Kidney (tissue), 22 donors: ENCODE measurements at places on chromosomes 16 and 17.

GRCh38 chr17:32840241-32840640 is 36.7 kb downstream of the MYO1D start:
- DNase-seq: no peak

GRCh38 chr16:14399378-14400284 is 230.4 kb downstream of the PARN start:
- DNase-seq: peak; percentile 60

DNA sequence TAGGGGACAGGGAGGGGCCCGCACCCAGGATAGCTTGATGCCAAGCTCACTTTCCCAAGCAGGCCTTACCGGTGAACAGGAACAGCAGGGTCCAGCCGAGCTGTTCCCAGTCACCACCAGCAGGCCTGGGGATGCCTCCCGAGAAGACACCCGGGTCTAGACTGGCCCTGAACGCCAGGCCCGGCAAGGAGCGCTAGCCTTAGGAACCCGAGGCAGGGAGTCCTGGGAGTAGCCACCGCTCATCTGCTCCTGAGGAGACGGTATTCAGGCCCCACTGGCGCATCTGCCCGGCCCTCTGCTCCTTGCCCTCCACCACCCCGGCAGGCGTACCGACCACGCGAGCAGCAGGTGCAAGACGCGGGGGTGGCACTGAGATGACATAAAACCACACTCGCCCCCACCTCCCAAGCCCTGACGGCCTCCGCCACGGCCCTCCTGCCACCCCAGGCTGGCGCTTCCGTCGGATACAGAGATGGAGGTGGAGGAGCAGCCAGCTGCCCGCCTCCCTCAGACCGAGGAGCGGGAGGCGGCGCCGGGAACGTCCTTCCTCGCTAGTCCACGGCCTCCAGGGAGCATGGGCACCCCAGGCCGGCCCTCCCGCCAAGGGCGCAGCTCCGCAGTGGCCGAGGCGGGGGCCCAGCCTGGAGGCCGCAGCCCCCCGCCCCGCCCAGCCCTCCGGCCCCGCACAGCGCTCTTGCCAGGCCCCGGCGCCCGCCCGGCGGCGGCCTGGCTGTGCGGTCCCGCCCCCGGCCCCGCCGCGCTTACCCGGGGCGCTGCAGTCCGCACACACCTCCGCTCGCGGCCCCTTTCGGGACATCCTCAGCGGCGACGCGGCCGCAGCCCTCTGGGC is 661 bp downstream of the GIT1 start:
- DNase-seq: peak; percentile 79

- no peak for DNase-seq
Measured at GRCh38 chr16:55367301-55367811, 43.4 kb downstream of the IRX6 start.

GRCh38 chr16:54602666-54603065 is 316.1 kb upstream of the IRX3 start:
- no peak for DNase-seq

- DNase-seq: no peak
Measured at GRCh38 chr17:19750835-19751234, 2.7 kb upstream of the ALDH3A1 start.

DNA sequence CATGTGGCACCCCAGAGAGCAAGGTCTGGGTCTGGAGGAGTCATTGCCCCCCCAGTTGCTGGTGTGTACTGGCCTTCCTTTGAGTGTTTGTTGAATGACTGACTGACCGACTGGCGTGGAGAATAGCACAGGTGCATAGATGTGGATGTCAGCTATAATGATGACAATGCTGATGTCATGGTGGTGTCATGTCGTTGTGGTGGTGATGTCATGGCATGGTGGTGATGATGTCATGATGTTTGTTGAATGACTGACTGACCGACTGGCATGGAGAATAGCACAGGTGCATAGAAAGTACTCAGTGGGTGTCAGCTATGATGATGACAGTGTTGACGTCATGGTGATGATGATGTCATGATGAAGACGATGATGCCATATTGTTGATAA is 22.1 kb downstream of the TMEM114 start:
- DNase-seq: peak; percentile 54

DNA sequence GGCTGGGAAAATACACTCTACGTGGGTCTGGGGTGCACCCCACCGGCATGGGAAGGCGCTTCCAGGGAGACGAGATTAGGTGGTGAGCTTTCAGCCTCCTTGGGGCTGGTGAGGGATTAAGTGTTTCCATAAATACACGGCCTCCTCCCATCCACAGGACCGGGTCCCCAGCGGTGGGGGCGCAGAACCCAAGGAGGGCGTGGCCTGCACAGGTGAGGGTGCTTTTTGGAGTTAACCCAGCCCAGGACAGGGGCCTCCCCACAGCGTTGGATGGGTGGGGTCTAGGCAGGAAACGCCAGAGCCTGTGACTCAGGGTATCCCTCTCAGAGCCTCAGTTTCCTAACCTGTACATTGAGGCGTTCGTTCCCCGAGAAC is 1.1 kb downstream of the C16orf74 start:
- no peak for DNase-seq

- no peak for DNase-seq
Measured at GRCh38 chr17:18105595-18105994, 3.0 kb upstream of the MYO15A start.

DNA sequence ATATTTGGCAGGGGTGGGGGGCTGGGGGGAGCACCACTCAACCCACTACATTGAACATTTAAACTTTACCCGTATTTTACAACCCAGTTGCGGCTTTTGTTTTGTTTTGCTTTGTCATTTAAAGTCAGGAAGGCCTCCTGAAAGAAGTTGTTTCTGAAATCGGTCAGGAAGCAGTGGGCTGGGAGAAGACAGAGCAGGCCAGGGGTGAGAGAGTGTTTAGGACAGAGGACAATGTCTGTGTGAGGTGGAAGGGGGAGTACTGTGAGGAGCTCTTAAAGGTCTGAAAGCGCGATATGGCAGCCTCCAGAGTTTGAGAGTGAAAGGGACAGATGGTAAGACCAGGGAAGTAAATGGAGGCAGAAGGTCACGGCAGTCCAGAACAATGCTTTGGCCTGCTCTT is 6.1 kb upstream of the WFIKKN2 start:
- no peak for DNase-seq

DNA sequence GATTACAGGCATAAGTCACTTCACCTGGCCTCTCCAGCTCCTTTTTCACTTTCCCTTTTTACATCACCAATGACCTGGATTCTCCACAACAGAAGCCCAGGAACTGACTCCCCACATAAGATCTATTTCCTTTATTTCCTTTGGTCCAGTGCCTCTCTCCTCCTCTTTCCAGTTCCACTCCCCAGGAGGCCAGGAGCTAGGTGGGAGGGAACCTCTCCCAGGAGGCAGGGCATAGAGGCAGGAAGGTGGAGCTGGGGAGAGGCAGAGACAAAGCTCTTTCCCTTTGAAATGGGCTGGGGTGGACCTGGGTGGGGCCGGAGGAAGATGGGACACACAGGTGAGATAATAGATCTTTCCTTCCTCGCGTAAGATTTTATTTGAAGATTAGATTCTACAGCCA is 318.3 kb upstream of the TNRC6C start:
- no peak for DNase-seq

DNA sequence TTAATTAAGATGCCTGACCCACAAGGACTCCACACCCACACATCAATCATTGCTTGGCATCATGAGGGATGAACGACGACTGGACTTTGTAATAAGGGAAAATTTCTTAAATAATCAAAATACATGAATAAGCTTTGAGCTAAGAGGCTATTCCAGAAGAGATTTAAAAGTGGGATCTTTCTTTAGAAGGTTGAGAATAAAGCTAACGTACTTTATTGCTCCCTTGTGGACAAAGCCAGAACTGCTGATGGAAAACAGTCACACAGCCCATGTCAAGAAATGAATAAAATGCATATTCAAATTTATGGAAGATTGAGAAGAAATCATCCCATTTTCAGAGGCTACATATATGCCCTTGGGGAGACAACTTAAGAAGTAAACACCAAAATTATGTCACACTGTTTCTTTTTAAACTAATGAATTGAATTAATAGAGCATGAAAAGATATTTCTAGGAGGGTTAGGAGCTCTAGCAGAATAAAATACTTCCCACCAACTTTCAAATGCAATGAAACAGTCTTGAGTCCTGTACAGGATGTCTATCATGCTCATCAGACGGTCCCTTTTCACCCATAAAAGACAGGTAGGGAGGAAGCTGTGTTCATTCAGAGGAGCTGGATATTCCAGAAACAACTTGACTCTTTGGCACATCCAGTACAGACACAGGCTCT is 60.2 kb upstream of the PHOSPHO1 start:
- no peak for DNase-seq

- DNase-seq: no peak
Measured at GRCh38 chr17:36859003-36859300, 78.3 kb upstream of the LHX1 start.

GRCh38 chr17:52035336-52035915 is 123.1 kb downstream of the CA10 start:
- DNase-seq: peak; percentile 1

DNA sequence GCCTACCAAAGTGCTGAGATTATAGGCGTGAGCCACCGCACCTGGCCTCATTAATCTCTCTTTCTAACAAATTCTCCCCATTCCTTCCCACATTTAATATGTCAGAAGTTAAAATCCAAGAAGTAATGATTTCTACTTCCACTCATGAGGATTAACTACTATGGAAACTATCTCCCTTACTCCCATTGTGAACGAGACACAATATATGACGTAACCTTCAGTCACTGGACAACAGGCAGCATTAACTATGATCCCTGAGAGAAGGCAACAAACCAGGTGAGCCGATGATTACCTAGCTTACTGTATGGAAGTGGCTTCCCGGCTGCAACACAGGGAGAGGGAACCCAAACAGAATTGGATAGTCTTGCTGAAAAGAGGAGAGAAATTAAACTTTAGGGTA is 20.0 kb downstream of the GLG1 start:
- DNase-seq: no peak

- no peak for DNase-seq
Measured at GRCh38 chr16:85370543-85370880, 242.6 kb upstream of the GSE1 start.

- no peak for DNase-seq
Measured at GRCh38 chr17:68427575-68427974, 29.7 kb downstream of the WIPI1 start.

GRCh38 chr16:51327001-51327400 is 175.9 kb upstream of the SALL1 start:
- DNase-seq: no peak

GRCh38 chr16:55251151-55251550 is 72.9 kb upstream of the IRX6 start:
- DNase-seq: no peak

DNA sequence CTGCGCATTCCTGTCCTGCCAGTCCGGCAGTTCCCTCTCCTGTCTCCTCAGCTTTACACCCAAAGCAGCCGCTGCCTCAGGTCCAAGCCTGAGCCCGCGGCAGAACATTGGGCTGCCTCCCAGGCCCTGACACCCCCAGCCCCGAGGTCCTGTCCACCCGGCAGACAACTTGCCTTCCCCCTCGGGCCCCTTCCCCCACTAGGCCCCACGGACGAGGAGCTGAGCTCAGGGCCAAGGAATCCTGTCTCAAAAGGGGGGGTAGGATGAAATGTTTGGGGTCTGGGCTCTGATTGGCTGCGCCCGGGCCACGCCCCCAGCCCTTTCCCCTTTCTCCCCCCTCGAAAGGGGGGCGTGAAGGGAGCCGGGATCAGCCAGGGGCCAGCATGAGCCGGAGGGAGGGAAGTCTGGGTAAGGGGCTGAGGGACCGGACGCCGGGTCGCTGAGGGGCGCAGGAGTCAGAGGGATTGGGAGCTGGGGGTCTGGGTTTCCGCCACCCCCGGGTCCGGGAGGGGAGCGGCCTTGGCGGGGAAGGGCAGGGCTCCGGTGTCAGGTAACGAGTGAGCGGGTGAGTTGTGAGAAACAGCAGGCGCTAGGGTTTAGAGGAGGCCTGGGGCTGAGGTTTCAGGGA is at the start of gene CTF1:
CTF1 (plus strand) TSS at position 354 of the 628 bp plus-strand sequence; CDS start at position 384, 30 bp downstream.
- DNase-seq: peak; percentile 93

DNA sequence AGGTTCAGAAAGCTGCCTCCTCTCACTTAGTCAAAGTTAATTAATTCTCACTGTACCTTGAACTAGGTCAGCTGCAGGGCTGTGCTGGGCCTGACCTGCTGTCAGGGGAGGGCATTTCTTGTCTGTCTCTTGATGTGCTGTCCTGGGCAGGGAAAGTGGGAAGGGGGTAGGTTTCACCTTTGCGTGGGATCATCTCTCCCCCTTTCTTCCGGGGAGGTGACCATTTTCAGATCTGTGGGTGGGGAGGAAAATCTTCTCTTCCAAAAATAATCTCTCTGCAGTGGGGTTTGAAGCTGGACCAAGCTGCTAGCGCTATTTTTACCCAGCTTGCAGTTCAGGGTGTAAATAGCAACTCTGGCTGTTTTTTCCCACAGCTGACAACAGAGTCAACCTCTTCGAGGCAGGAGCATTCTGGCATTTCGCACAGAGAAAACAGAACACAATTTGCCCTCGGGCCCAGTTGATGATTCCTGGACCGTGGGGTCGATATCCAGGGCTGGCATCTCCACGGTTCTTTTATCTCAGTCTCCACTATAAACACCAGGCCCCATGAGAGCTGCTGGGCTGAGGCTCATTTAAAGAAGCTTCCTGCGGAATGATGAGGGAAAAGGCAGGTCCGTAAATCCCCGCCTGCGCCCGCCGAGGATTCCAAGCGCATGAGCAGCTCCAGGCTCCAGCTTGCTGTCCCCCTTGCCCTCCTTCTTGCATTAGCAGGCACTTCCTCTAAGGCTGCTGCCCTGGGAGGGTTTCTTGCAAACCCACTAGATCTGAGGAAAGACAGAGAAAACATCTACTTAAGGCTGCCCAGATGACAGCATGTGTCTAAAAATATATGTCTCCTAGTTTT is 93.9 kb downstream of the YPEL2 start:
- no peak for DNase-seq

GRCh38 chr16:30069611-30070462 is 4.3 kb downstream of the ALDOA start:
- no peak for DNase-seq

DNA sequence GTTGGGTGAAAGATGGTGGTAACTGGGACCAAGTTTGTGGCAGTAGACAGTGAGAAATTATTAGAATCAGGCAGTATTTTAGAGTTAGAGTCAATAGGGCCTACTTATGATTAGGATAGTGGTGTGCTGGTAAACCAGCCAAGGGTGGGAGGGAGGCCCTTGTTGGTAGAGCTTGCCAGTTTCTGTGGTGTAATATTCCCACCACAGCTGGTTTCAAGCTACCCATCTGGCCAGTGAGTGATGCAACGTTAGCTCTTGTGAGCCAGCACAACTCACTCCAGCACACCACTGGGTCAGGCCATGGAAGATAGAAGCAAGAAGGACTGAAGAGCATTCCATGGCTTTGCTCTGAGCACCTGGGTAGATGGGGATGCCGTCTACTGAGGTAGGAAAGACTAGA is 34.9 kb downstream of the GNAO1 start:
- DNase-seq: no peak

DNA sequence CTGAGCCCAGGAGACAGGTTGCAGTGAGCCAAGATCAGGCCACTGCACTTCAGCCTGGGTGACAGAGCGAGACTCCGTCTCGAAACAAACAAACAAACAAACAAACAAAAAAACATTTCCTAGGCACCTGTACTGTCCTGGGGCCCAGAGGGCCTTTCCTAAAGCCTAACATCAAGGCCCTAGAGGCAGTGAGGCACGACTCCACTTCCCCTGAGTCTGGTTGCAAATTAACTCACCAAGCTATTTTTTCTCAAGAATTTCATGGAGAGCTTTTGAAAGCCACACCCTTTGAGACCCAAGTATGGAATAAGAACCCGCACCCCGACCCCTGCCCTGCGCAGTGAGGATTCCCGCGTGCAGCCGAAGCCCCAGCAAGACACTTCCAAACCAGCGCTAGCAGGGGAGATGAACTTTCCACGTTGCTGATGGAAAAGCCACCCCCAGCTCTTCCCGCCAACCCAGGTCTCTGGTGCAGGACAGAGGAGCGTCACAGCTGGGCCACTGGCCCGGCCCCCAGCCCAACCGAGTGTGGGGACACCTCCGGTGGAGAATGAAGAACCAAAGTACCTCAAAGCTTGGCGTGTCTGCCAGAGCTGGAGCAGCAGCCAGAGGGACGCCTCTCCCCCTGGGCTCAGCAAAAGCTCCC is 1.2 kb downstream of the CHST5 start:
- peak; percentile 62 for DNase-seq
